ENCODE measurements at places on chromosomes 3 and 15.

- no peak for DNase-seq
Observed at GRCh38 chr15:92121047-92121446, 267.5 kb downstream of the SLCO3A1 start.

DNA sequence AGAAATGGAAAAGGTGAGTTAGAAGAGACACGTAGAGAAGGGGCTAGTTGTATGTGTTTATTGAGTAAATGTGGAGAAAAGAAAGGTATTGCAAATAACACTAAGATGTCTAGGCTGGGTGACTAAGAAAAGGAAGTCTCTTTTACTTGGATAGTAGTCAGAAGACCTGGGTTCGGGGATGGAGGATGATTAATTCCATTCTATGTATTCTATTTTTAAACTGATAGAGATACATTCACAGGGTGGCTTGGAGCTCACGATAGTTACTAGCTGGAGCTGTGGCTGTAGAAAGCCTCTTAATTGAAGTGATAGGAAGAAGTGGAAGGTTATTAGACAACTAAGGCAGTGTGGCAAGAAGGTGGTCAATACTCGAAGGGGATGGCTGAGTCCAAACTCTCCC lies 65.9 kb upstream of the TNIK start:
- no peak for DNase-seq

- DNase-seq: no peak
Observed at GRCh38 chr3:17162116-17162515, 277.4 kb downstream of the PLCL2 start.

GRCh38 chr3:129030611-129031010 lies 29.5 kb downstream of the EFCC1 start:
- no peak for DNase-seq

DNA sequence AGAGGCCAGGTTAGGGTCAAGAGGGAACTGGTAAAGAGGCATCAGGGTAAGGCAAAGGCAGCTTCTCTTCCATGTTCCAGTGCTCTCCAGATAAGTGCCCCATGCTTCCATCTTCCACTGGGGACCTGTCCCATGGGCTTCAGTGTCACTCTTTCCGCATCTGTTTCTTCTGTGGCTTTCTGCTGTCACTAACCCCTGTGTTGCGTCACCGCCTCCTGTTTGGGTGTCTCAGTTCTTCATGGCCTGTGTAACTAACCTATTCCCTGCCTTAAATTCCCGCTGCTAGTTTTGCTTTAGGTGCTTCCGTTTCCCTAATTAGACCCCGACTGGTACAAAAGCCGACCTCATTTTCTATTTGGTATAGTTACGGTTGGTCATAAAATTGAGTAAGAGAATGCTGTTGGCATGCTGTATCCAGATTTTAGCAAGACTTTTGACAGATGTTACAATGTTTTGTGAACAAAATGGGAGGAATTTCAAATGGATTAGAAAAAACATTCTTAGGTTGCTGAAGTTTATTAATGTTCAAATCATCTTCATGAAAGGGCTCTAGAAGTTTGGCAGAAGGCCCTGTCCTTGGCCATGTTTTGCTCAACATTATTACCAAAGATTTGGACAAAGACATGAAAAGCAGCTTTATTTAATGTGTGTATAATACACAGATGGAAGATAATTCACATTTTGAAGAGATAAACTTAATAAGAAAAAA lies 245.3 kb downstream of the BBX start:
- no peak for DNase-seq

GRCh38 chr3:56297281-56297840 lies 170.9 kb downstream of the ERC2 start:
- no peak for DNase-seq

DNA sequence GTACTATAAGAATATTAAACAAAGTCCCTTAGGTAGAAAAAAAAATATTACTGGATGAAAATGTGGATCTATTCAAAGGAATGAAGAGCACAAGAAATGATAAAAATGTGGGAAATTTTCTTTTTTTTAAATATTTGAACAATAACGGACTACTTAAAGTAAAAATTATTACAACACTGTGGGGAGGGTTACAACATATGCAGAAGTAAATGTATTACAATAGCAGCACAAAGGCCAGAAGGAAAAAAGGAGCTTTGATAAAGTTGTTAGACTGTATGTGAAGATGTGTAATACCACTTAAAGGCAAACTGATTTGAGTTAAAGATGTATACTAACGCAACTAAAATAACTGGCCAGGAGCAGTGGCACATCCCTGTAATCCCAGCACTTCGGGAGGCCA lies 427.1 kb downstream of the SHQ1 start:
- no peak for DNase-seq

GRCh38 chr3:78804251-78805037 lies 963.4 kb downstream of the ROBO1 start:
- DNase-seq: no peak

- DNase-seq: no peak
Observed at GRCh38 chr15:98684436-98684835, 36.1 kb downstream of the IGF1R start.

DNA sequence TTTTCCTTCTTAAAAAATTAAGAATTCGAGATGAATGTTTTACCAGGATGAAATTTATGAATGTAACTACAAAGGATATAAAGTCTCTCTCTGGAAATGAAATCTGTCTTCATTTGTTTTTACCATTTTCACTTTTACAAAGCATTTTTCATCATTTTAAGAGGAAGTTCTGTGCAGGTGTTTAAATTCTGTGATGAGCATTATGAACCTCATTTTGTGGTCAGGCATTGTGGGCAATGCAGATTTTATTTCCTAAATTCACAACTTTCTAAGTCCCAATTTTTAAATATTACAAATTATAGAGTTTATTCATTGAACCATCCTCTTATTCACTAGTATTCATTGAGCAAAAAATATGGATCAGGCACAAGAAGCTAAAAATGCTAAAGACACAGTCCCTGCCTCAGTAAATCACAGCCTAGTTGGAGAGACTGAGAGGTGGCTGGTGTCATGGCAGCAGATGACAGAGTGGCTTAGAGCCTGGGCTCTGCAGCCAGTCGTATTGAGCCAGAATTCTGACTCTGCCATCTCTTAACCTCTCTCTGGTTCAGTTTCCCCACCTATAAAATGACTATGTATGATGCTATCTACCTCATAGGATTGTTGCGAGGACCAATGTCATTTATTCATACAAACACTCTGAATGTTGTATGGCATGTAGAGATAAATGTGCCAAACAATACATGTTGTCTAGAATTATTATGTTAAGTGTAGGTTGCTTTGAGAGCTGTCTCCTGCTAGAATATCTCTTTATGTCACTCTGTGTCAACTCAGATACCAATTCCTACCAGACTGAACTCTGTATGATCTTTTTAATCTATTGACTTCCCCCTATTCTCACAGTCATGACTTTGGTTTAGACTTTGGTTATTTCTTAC lies 7.5 kb upstream of the TGFBR2 start:
- DNase-seq: no peak

DNA sequence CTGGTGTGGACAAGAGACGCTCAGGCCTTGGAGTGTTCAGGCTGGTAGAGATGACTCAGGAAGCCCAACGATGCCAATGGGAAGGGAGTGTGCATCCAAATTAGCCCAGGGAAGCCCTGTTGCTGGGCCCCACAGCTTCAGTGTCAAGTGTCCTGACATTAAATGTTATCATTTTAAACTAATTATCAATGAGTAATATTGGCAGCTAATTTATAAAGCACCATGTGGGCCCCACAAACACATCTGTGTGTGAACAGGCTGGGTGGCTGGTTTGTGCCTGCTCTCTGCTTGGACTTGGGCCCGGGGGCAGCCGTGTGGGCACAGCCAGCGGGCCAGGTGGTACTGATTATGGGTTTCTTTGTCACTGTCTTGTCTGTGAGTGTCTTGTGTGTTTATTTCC lies 15.0 kb downstream of the FBLN2 start:
- no peak for DNase-seq

- no peak for DNase-seq
Observed at GRCh38 chr15:74141591-74141990, 11.2 kb downstream of the ISLR2 start.

GRCh38 chr15:71290881-71291635 lies 175.8 kb downstream of the THSD4 start:
- DNase-seq: no peak

GRCh38 chr3:146020969-146021368 lies 140.0 kb downstream of the PLOD2 start:
- DNase-seq: no peak

DNA sequence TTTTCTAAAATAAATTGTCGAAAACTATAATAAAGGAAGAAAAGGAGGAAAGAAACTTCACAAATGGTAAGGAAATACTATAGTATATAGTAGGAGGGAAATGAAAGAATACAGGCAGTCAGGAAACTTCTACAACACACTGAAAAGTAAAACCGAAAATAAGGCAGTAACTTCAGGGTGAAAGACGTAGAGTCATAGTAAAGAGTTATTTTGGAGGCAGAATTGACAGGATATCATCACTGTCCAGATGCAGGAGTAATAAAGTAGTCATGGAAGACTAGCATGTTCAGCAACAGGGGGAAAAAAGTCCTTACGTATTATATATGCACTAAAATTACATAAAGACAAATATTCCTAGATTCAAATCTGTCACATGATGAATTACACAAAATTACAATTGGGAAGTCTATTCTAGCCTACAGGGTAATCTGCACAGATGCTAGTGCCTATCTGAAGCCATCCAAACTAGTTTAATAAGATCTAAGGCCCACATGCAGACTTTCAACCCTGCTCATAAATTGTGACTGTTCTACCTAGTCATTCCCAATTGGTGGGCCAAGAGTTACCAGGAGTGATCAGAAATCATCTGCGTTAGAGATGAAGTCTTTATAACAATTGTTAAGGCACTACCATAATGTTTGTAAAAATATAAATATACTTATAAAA lies 14.0 kb downstream of the VPS13C start:
- no peak for DNase-seq

DNA sequence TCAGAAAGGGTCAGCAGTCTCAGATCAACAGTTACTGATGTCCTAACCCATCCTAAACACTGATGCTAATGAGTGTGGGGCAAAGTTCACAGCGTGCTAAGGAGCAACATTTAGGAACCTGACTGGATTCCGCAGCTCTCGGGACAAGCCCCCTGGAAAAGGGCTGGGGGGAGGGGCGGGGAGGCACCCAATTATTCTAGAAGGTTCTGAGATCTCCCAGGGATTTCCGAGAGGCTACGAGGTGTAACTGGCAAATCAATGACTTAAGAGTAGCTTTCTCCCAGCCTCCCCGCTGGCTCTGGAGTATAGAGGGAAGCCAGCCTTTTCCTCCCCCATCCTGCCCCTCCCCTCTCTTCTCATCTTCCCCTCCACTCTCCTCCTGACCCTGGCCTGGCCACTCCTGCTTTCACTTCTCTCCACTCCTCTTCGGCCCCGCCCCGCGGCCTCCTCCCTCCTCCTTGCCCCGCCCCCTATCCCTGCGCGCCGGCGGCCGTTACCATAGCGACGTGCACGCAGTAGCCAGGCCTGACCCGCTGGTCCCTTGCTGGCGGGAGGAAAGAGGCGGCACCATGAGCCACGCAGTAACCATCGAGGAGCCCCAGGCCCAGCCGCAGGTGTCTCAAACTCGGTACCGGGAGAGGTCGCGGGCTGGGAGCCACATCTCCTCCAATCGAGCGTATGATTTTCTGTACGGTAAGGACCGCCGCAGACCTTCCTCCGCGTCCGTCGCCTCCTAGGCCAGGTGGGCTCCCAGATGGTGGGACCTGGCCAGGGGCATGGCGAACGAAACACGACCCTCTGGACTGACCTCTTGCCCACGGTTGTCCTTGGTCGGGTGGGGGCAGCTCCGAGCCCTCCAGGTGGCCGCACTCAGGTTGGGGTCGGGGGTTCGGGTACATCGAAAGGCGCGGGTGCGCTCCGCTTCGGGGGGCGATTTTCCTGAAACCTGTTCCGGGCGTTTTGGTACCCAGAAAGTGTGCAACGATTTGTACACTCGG lies at the start of gene CFAP91:
Gene CFAP91, plus strand, starts transcription at position 493 of the 998 bp plus-strand sequence. Its CDS starts 77 bp downstream, at position 570.
- peak; percentile 75 for DNase-seq

Measured in esophagus squamous epithelium (tissue), 5 donors.